ENCODE measurements at places on chromosomes 11 and 22. TPM values are rescaled to one million over a fixed set of nuclear protein-coding genes. Genes with fewer than 3 reads are reported as not detected.

GRCh38 chr11:70226183-70226582 lies 23.1 kb downstream of the FADD start:
- DNase-seq = no peak
- H3K4me1 ChIP-seq = peaks cover 11% of the 10 kb centered on the region
- no peak overlapping the region for H3K27ac ChIP-seq

GRCh38 chr11:22903782-22904181 lies 43.5 kb upstream of the CCDC179 start:
- H3K27me3 ChIP-seq = no peaks in the 10 kb centered on the region
- no peak overlapping the region for H3K4me3 ChIP-seq
- no peak overlapping the region for H3K27ac ChIP-seq
- no peaks in the 10 kb centered on the region for H3K36me3 ChIP-seq
- DNase-seq = no peak

DNA sequence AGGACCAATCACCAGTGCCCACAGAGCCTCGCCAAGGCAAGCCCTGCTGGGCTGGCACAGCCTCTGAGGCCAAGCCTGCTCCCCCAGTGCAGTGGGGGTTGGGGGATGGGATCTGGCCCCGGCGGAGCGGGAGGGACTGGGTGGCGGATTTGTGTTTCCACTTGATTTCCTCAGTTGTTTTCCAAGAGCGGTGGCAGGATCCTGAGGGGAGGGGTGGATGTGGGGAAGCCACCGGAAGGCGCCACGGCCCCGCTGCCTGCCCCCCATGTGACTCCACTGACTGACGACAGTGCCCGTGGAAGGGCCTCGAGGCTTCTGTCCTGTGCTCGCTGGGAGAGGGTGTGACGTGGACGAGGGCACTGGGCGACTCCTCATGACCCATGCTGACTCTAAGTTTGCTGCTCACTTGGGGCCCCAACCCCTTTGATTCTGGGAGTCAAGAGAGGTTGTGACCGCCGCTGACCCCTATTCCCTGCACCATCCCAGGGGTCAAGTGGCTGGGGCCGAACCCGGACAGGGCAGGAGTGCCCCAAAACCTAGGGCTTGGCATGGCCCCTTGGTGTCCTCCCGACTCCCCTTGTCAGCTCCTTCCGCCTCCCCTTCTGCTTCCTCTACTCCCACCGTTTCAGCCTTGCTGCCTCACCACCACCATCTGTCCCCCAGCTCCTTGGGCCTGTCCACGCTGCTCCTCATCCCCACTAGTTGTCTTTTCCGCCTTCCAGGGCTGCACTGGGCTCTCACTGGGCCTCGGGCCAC lies 23.5 kb upstream of the PICK1 start:
- H3K27ac ChIP-seq = no peak overlapping the region
- peaks cover 21% of the 10 kb centered on the region for H3K4me1 ChIP-seq
- no peak overlapping the region for H3K4me3 ChIP-seq
- no peaks in the 10 kb centered on the region for H3K36me3 ChIP-seq
- DNase-seq = no peak
- no peaks in the 10 kb centered on the region for H3K27me3 ChIP-seq

DNA sequence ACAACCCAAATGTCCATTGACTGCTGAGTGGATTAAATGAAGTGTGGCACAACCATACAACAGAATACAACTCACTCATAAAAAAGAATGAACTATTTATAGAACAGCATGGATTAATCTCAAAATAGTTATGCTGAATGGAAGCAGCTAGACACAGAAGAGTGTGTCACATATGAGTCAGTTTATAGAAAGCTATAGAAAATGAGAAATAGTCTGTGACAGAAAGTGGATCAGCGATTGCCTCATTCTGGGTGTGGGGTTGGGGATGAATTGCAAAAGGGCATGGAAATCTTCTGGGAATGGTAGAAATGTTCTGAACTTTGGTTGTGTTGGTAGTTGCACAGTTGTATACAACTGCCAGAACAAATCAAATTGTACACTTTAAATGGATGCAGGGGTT lies 37.4 kb downstream of the PRR5L start:
- no peaks in the 10 kb centered on the region for H3K27me3 ChIP-seq
- DNase-seq = no peak
- no peak overlapping the region for H3K4me3 ChIP-seq
- H3K4me1 ChIP-seq = peaks cover 14% of the 10 kb centered on the region

GRCh38 chr22:44109416-44109815 lies 71.3 kb upstream of the PARVG start:
- no peaks in the 10 kb centered on the region for H3K27me3 ChIP-seq

- no peak for DNase-seq
- H3K36me3 ChIP-seq = no peaks in the 10 kb centered on the region
- H3K27ac ChIP-seq = no peak overlapping the region
These were observed 20.0 kb upstream of the TUB start for GRCh38 chr11:8060801-8061554.

- H3K4me3 ChIP-seq = no peak overlapping the region
- H3K4me1 ChIP-seq = no peaks in the 10 kb centered on the region
- H3K27ac ChIP-seq = no peak overlapping the region
- no peaks in the 10 kb centered on the region for H3K36me3 ChIP-seq
These were observed 898.5 kb downstream of the METTL15 start for GRCh38 chr11:29006668-29007067.

GRCh38 chr11:69651834-69652620 lies 11.1 kb downstream of the CCND1 start:
- no peaks in the 10 kb centered on the region for H3K27me3 ChIP-seq
- DNase-seq = no peak
- peaks cover 13% of the 10 kb centered on the region for H3K4me1 ChIP-seq
- H3K36me3 ChIP-seq = peaks cover 61% of the 10 kb centered on the region

DNA sequence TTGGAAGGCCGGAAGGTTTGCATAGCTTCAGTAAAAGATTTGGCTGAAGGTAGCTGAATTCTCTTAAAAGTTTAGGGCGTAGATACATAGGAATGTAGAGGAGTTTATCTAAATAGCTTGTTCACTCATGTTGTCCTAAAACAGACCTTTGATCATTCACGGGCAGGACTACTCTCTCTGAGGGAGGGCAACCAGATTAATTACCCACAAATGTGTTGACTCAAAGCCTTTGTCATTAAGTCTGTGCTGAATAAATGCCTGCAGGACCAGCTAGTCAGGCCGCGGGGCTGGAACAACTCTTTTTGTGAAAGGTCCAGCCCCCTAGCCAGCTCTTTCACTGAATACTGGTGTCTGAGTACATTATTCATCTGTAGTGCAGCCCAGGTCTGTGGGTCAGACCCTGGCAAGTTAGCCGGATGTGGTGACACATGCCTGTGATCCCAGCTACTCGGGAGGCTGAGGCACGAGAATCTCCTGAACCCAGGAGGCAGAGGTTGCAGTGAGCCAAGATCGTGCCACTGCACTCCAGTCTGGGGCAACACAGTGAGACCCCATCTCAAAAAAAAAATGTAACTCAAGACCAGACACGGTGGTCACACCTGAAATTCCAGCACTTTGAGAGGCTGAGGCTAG lies 2.8 kb upstream of the FADD start:
- H3K27ac ChIP-seq = no peak overlapping the region
- H3K27me3 ChIP-seq = peaks cover 3% of the 10 kb centered on the region
- H3K36me3 ChIP-seq = peaks cover 5% of the 10 kb centered on the region
- H3K4me3 ChIP-seq = no peak overlapping the region
- DNase-seq = no peak

DNA sequence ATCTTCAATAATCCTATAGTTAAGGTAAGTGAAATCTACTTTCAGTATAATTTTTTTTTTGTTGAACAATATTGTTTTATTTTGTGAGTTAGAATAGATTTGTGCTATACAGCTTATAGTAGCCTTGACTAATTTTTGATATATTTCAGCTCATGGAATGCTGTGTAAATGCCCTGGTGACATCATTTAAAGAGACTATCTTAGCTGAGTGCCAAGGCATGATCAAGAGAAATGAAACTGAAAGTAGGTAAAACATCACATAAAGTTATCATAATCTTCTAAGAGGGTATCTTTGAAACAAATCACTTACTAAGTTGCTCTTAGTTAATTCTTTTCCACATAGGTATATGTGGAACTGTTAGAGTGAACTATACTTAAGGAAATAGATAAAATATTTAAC lies 51.4 kb upstream of the ACAT1 start:
- H3K4me1 ChIP-seq = no peaks in the 10 kb centered on the region
- H3K4me3 ChIP-seq = no peak overlapping the region
- no peak overlapping the region for H3K27ac ChIP-seq
- peaks cover 35% of the 10 kb centered on the region for H3K36me3 ChIP-seq

DNA sequence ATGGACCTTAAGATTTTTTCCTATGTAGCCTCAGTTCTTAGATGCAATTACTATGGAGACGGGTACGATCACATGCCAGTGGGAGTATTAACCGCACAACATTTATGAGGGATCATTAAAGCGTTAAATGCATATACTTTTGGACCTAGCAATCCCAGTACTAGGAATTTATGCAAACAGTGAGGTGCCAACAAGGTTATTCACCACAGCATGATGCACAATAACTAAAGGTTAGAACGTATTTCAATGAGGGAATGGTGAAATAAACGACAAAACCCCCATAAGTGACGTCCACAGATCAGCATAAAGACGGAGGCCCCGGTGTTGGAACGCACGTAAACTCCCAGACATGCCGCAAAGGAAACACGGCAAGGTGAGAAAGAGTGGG lies 539 bp downstream of the SIRT3 start:
- H3K4me1 ChIP-seq = no peaks in the 10 kb centered on the region
- DNase-seq = peak; percentile 39
- peaks cover 19% of the 10 kb centered on the region for H3K36me3 ChIP-seq
- peak overlapping the region; percentile 96 for H3K27ac ChIP-seq
- peak overlapping the region; percentile 92 for H3K4me3 ChIP-seq

DNA sequence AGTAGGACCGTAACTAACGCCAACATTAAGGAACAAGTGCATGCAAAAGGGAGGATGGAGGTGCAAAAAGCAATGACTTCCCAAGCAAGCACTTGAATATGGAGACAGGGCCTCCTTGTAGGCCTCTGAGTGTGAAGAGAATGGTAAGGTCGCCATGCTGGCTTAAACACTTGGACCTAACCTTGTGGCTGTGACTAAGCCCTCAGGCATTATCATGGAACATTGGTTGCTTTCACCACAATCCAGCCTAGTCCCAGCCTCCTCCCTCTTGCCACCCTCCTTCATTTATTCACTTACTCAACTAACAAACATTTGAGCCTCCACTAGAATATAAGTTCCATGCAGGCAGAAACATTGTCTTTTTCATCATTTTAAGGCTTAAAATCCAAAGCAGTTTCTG lies 11.9 kb upstream of the SYTL2 start:
- no peak overlapping the region for H3K4me3 ChIP-seq
- H3K36me3 ChIP-seq = no peaks in the 10 kb centered on the region
- no peak for DNase-seq
- H3K27me3 ChIP-seq = no peaks in the 10 kb centered on the region
- H3K27ac ChIP-seq = no peak overlapping the region

GRCh38 chr11:63942803-63943202 lies 4.0 kb downstream of the NAA40 start:
- DNase-seq = peak; percentile 27
- no peak overlapping the region for H3K27ac ChIP-seq
- no peak overlapping the region for H3K4me3 ChIP-seq
- H3K36me3 ChIP-seq = peaks cover 17% of the 10 kb centered on the region

DNA sequence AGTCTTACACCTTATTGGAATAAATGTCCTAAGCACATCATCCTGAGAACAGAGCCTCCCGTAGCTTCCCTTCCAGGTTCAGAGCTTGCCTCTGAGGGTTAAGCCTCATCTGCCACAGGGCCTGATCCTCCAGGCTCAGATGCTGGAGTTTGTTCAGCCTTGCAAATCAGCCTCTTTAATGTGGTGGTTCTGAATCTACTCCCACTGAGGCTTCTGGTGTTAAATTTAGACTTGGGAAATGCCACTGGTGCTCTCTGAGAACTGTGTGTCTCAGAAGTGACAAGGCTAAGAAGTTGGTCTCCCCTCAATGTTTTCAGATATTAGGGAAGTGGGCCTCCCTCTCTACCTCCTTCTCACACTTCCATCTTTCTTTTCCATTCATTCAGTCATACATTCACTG lies 68.7 kb downstream of the CCDC81 start:
- H3K36me3 ChIP-seq = peaks cover 11% of the 10 kb centered on the region
- no peak for DNase-seq
- H3K4me1 ChIP-seq = no peaks in the 10 kb centered on the region
- no peak overlapping the region for H3K4me3 ChIP-seq
- no peaks in the 10 kb centered on the region for H3K27me3 ChIP-seq

GRCh38 chr22:31968022-31968421 lies 23.7 kb downstream of the YWHAH start:
- H3K4me3 ChIP-seq = no peak overlapping the region
- no peaks in the 10 kb centered on the region for H3K27me3 ChIP-seq
- H3K27ac ChIP-seq = no peak overlapping the region

GRCh38 chr11:120052196-120052775 lies 85.6 kb downstream of the TRIM29 start:
- peaks cover 10% of the 10 kb centered on the region for H3K4me1 ChIP-seq
- no peak overlapping the region for H3K4me3 ChIP-seq
- no peaks in the 10 kb centered on the region for H3K36me3 ChIP-seq
- no peak for DNase-seq
- peaks cover 9% of the 10 kb centered on the region for H3K27me3 ChIP-seq
- no peak overlapping the region for H3K27ac ChIP-seq

DNA sequence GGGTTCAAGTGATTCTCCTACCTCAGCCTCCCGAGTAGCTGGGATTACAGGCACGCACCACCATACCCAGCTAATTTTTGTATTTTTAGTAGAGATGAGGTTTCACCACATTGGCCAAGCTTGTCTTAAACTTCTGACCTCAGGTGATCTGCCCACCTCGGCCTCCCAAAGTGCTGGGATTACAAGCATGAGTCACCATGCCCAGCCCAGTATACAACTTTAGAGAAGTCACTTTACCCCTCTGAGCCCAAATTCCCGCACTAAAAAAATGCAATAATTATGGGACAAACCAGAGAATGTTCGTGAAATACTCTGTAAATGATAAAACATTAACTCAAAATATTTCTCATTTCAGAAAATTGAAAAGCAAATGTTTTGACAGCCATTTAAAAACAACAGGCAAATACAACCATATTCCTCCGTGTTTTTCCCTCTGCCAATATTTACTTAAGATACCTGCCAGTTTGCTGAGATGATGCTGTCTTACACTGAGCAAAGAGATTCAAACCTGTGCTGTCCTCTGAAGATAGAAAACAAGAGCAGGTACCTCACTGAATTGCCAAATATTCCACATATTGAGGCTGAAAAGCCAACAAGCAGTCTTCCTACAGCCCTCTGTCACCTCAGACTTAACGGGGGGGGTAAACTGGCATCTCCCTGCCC lies 9.6 kb downstream of the PLEKHA7 start:
- H3K4me1 ChIP-seq = peaks cover 10% of the 10 kb centered on the region
- no peak overlapping the region for H3K4me3 ChIP-seq
- H3K27ac ChIP-seq = no peak overlapping the region
- no peak for DNase-seq
- H3K36me3 ChIP-seq = peaks cover 14% of the 10 kb centered on the region
- H3K27me3 ChIP-seq = no peaks in the 10 kb centered on the region

GRCh38 chr22:50292643-50293440 lies 14.6 kb downstream of the PLXNB2 start:
- no peak for DNase-seq
- H3K27me3 ChIP-seq = no peaks in the 10 kb centered on the region
- H3K4me1 ChIP-seq = peaks cover 30% of the 10 kb centered on the region
- peaks cover 45% of the 10 kb centered on the region for H3K36me3 ChIP-seq

- H3K4me1 ChIP-seq = no peaks in the 10 kb centered on the region
- H3K4me3 ChIP-seq = no peak overlapping the region
- H3K36me3 ChIP-seq = peaks cover 35% of the 10 kb centered on the region
- no peak overlapping the region for H3K27ac ChIP-seq
These were observed 133.3 kb downstream of the TBC1D22A start for GRCh38 chr22:46895753-46896152.

Gene CRACR2B
- 34.4 TPM for polyA plus RNA-seq

Gene F2
- 0.28 TPM for polyA plus RNA-seq

Gene ENTHD1
- polyA plus RNA-seq = 0.06 TPM

Gene BTG4
- polyA plus RNA-seq = not detected

Gene CEND1
- 2.0 TPM for polyA plus RNA-seq

Gene SCGB1A1
- not detected for polyA plus RNA-seq

Gene OR56A1
- polyA plus RNA-seq = 0.01 TPM

Gene IL18BP
- 10.7 TPM for polyA plus RNA-seq

Gene SHISAL1
- polyA plus RNA-seq = 1.9 TPM

Gene OR10D3
- polyA plus RNA-seq = not detected

Gene MMP13
- 0.07 TPM for polyA plus RNA-seq

Measured in large intestine (tissue), 12 donors.